ENCODE measurements at places on chromosomes 4 and X.

- DNase-seq, result no peak
These were observed 907.1 kb downstream of the FAT4 start for GRCh38 chr4:126221717-126222340.

DNA sequence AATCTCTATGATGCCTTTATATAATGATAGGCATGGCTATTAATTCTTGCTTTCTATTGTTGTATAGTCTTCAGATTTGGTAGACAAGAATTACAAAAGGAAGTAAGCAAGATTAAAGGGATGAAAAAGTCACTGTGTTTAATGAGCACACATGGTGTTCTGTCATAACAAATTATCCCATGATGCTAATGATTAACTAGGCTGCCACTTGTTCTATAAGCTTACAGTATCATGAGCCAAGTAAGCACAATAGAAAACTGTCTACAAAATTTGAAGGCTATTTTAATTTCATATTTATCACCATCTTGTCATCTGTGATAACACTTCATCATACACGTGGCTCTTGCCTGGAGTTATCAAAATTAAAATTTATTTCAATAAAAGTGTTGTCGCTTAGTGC lies 466.7 kb downstream of the GASK1B start:
- no peak for DNase-seq

DNA sequence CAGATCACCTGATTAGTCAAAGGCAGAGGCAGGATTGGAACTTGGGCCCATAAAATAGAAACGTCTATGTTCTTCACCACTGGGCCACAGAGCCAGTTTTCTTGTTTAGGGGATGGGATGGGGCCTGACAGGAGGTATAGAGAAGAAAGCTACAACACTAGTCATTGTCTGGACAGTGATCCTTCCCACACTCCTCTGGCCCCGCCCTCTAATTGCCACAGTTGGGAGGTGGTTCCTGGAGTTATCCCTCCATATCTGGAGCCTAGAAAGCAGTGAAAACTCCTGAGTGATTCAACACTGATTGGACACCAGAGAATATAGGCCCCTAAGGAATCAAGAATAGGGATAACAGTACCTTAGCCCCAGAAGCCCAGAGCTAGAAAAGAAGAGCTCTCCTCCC lies 22.9 kb downstream of the RASL11B start:
- DNase-seq, result no peak

- DNase-seq, result no peak
These were observed 22.4 kb downstream of the NUP54 start for GRCh38 chr4:76125816-76126215.

DNA sequence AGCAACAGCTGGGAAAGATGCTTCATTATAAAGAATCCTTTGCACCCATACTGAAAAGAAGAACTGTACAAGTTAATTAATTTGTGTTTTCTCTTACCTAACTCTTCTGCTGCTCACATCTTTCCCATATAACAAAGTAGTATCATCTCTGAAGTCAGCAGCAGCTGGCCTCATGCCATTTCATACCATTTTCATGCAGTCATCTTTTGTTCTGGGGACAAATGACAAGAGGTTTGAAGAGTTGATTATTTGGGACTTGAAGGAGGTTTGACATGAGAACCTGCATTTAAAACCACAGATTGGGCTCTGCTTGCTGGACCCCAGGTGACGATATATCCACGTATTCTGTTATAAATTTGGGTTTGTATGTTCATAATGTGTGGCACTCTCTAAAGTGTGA lies 430.3 kb downstream of the SPRY1 start:
- no peak for DNase-seq

DNA sequence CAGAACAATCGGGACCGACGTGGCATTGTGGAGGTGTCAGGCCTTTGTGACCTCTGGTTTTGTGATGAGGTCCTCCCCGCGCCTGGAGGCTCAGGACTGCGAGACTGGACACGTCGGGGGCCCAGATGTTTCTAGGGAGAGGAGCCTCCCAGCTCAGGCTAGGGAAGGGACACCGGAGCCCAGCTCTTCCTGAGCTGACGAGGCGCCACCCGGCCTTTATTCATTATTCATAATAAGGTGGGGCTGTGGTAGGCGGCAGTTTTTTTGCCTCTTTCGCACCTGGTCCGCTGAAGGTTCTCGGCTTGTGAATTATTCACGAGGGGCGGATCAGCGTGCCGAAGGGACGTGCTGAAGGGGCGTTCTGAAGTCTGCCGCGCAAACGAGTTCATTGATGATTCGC lies 2.3 kb upstream of the UBA1 start:
- no peak for DNase-seq

DNA sequence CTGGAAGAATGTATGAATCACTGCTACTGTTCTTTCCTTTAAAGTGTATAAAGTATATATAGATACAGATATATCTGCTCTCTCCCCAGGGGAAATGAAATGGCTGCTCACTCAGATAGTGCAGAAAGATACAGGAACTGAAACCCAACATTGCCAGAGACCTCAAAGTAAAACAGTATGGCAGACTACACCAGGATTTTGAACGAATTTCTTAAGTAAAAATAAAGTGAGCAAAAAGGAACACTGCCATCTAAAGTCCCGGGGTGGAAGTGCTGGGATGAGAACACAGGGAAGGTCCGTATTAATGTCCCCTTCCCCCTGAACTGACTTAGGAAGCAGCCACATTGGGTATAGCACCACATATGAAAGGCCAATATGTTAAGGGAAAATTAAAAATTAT lies 93.4 kb downstream of the TMA16 start:
- no peak for DNase-seq

GRCh38 chr4:140693562-140693961 lies 62.6 kb downstream of the TBC1D9 start:
- no peak for DNase-seq

GRCh38 chr4:153438916-153439756 lies 27.0 kb upstream of the TMEM131L start:
- DNase-seq, result no peak

DNA sequence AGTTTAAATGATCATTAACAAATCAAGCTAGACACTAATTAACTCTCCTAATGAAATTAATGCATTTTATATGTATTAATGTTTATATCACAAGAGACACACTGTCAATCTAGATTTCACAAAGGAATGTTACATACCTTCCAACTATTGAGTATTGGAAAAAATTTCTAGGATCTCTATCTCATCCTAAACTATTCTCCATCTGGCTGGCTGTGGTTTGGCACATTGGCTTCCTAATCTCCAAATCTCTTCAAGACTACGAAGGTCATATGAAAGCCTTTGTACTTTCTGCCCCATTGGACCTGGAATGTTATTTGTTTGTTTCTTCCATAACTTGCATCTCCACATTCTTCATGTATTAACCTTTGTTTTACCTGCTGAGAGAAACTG lies 1160.0 kb downstream of the ADGRL3 start:
- no peak for DNase-seq

GRCh38 chr4:54218736-54219135 lies 10.4 kb upstream of the PDGFRA start:
- DNase-seq, result no peak

DNA sequence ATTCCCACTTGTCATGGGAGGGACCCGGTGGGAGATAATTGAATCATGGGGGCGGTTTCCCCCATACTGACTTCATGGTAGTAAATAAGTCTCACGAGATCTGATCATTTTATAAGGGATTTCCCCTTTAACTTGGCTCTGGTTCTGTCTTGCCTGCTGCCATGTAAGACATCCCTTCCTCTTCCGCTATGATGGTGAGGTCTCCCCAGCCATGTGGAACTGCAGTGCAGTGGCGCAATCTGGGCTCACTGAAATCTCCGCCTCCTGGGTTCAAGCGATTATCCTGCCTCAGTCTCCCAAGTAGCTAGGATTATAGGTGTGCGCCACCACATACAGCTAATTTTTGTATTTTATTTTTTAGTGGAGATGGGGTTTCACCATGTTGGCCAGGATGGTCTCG lies 2.9 kb downstream of the HPGDS start:
- DNase-seq, result no peak

GRCh38 chr4:185587427-185588161 lies 52.3 kb upstream of the PDLIM3 start:
- no peak for DNase-seq

DNA sequence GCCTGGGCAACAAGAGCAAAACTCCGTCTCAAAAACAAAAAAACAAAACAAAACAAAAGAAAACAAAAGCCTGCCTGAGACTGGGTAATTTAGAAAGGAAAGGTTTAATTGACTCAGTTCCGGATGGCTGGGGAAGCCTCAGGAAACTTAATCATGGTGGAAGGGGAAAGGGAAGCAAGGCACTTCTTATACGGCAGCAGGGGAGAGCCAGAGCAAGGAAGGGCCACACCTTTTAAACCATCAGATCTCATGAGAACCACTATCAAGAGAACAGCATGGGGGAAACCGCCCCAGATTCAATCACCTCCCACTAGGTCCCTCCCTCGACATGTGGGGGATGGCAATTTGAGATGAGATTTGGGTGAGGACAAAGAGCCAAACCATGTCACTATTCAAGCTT lies 122.2 kb downstream of the UBE2K start:
- DNase-seq, result no peak

DNA sequence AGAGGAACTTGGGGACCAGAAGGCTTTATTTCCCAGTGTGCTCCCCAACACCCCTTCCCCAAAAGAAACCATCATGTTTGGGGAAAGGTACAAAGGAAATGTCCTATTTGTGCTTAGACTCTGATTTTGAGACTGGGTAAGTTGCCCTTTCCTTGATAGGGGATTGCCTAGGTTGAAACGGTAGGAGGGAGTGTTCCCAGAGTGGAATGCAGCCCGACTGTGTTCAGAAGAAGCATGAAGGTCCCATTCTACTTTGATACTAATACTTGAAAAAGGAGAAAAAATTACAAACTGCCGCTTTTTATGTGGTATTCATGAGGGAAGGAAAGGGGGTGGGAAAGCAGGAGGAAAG lies 32.4 kb upstream of the TMEM131L start:
- DNase-seq, result no peak

Data from brain pericyte (primary cell).